ENCODE measurements at places on chromosomes 11 and 22.

- peak; percentile 20 for DNase-seq
These were observed 61.6 kb upstream of the PTPN5 start for GRCh38 chr11:18853086-18853720.

DNA sequence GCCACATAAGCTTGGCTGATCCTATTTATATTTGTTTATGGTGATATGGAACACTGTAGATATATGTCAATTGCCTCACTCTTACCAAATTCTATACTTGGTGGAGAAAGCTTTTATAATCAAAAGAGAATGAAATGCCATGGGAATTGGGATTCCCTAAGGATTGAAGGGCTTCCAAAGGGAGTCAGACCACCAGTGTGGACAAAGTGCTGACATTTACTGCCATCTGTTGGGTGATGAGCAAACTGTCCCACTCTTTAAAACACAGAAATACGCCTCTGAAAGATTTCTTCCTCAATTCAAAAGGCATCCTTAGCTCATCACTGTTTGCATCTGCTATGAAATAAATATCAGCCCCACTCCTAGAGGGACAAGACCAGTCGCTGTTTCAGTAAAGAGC is 7.1 kb downstream of the SLC1A2 start:
- peak; percentile 39 for DNase-seq

GRCh38 chr22:30175690-30176288 is 70.8 kb downstream of the LIF start:
- DNase-seq = no peak

GRCh38 chr11:65414776-65415498 is 7.7 kb upstream of the NEAT1 start:
- DNase-seq = no peak

GRCh38 chr11:75214411-75214821 is 26.2 kb upstream of the TPBGL start:
- no peak for DNase-seq

- DNase-seq = no peak
These were observed 31.3 kb downstream of the CTNND1 start for GRCh38 chr11:57792870-57793269.

DNA sequence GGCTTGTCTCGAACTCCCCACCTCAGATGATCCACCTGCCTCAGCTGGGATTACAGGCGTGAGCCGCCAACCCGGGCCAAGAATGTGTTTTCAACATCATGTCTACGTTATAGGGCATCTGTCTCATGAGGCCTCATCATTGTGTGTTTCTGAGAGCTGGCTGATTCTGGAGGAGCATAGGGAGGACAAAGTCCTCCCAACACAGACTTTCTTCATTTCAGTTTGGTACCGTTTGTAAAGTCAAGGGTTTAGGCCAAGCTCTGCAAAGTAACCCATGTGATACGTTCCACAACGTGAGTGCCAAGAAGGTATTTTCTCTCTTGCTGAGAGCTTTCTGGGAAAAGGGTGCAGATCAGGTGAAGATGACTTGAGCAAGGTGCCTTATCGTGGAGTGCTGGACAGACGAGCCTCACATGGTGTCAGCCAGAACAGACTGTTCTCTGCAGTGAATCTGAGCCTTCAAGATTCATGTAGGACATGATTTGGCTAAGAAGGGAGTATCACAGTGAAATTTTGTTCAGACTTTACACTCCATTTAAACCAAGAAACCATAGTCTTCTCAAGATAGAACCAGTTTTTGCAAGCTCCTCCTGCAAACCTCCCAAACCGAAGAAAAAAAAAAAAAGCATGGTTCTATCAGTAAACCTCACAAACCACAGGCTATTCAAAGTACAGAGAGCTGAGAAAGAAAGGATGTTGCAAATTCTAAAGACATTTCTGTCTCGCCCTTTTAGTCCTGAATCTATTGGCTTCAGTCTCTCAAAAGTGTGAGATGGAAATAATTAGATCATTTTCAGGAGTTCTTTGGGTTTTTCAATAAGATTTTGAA is 71.7 kb downstream of the DBX1 start:
- no peak for DNase-seq
